Testis (tissue), 5 donors: ENCODE measurements at places on chromosomes 7 and 10.

DNA sequence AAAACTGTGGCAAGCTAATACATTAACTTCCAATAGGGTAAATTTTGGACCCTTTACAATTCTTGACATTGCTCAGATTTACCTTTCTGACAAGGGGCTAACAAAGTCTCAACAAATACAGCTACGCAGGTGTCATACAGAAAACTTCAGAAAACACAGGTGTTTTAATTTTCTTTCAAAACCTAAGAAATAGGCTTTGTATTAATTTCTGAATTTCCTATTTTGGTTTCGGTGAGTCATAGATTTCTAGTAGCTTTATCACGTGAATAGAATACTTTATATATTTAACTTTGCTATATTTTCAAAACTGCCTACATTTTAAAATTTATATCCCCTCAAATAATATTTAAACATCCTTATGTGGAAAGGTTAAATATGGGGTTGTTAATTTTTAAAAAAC lies 215.3 kb downstream of the DGKB start:
- no peak for DNase-seq

DNA sequence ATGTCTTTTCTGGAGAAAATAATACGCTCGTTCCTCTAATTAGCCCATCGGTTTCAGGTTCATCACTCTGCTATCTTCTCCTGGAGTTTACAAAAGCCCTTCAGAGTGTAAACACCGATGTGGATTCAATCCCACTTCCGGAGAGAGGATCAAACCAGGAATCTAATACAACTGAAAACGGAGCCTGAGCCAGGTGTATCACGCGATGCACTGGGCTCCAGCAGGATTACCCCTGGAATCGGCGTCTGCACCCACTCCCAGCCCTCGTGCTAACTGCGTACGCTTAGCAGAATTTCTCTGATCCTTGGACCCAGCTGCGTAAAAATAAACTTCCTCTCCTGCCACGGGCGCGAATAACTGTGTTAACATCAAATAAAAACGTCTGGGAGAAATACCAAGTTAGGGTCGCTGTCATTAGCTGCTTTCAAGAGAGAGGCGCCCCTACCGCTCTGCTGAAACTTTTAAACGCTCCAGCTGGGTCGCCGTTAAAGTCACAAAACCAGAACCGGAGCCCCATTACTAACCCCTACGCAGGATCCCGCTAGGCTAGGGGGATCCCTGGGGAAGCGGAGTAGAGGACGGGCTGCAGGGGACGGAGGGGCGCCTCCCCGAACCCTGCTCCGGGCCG lies 502 bp downstream of the ZNF3 start:
- no peak for DNase-seq

DNA sequence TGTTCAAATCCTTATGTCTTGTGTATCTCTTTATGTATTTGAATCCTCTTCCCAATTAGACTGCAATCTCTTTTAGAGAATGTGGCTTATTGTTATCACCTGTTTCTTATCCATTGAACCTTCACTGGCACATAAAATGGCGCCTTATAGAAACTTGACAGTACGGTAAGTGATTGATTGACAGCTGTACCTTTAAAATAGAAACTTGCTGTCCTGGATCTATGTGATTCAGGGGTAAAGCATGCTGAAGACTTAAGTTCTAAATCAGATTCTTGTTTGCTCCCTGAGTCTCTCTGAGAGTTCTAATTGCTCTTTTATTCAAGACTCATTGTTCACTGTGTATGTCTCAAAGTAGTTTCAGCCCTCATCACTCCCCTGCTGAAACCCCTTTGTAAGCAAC lies 91.3 kb downstream of the CACNB2 start:
- no peak for DNase-seq

- DNase-seq, result peak; percentile 53
These were observed 2.2 kb upstream of the CUX1 start for GRCh38 chr7:101814991-101815825.
